Astrocyte of the hippocampus (primary cell): ENCODE measurements at places on chromosomes 5 and 9.

DNA sequence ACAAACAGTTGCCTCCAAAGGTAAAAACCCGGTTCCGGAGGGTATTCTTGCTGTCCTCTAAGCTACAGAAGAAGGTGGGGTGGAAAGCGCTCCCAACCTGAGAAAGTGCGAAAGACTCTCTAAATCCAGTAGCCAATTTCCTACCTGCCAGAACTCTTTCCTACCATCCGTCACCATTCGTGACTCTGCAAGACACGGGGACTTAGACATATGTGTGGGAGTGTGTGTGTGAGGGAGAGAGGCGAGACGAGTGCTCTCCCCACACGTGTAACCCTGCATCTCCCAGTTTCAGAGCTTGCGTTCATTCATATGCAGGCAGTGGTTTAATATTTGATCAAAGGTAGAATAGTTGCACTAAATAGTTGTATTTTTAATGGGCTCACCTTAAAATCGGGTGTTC lies 473 bp upstream of the GABRA1 start:
- DNase-seq: no peak

DNA sequence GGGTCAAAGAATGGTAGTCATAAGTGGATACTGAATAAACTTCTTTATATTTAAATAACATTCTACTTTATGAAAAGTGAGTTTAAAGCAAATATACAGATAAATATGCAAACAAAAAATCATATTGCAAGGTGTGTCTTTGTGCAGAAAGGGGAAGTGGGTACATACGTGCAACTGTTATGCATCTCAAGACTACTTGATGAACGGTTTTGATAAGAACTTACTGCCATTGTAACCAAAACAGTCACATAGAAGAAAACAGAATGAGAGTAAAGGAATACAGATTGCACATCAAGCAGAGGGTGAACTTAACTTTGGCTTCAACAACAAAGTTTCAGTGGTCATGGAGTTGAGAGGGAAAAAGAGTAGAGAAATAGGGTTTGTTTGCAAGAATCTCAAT lies 9.9 kb downstream of the CAMK4 start:
- DNase-seq: no peak

DNA sequence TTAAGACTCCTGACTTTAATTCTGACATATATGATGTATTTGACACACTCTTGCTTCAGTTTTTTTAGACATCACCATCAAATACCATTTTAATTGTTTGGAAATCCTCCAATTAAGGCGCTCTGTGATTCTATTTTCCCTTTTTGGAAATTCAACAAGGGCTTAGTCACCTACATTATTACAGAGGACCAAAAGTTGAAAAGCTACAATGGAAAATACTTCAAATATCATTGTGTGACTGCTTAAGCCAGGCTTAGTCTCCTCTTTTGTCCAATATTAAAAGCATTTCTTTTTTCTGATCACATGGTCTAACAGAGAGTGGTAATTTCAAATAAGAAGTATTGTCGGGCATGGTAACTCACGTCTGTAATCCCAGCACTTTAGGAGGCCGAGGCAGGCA lies 160.3 kb downstream of the CEMIP2 start:
- DNase-seq: no peak

DNA sequence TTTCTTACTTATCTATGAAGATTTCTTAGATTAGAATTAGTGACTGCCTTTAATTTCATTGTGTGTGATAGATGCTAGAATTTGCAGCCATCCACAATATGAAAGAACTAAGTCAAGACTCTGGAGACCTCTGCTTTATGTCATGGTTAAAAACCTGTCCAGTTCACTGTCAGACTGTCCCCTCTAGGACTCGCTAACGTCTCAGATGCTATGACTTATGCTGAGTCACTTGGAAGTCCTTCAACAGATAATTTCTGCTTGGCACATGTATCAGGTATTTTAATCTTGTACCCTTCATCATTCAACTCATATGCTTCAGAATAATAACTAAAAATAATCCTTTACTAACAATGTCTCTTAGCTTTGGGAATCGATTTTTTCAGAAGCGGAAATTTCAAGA lies 230.5 kb upstream of the DMAC1 start:
- no peak for DNase-seq

DNA sequence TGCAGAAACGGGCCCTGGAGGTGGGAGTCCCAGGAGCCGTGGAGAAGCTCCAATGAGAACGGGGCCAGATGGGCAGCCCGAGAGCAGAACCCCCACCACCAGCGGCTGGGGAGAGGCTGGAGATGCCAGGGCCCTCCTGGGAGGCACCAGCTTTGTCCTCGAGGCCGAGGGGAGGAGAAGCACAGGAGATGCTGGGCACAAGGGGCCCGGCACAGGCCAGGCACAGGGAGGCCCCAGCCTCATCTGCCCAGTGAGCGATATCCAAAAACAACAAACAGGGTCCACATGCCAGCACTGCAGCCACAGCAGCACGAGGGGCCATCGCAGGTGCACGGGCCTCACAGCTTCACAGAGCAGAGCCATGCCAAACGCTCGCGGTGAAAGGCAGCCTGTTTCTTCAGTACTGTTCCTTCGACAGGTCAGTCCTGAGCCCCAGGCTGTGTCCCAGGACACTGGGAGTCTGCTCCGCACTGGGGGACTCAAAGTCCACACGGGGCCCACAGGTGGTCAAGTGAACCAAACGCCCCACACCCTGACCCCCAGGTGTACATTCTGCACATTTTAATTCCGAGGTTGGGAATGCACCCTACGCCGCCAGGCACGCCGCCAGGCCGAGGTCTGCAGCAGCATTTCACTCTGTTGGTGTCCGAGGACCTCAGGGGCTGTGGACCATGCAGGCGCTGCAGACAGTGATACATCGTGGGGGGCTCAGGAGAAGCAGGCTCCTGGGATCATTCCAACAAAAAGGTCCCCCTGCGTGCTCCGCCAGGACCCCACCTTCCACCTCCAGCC lies 9.5 kb downstream of the LPCAT1 start:
- DNase-seq: no peak

- no peak for DNase-seq
Observed at GRCh38 chr9:89778100-89779090, 173.6 kb downstream of the GADD45G start.

- DNase-seq: no peak
Observed at GRCh38 chr9:88646539-88647300, 111.7 kb downstream of the NXNL2 start.

DNA sequence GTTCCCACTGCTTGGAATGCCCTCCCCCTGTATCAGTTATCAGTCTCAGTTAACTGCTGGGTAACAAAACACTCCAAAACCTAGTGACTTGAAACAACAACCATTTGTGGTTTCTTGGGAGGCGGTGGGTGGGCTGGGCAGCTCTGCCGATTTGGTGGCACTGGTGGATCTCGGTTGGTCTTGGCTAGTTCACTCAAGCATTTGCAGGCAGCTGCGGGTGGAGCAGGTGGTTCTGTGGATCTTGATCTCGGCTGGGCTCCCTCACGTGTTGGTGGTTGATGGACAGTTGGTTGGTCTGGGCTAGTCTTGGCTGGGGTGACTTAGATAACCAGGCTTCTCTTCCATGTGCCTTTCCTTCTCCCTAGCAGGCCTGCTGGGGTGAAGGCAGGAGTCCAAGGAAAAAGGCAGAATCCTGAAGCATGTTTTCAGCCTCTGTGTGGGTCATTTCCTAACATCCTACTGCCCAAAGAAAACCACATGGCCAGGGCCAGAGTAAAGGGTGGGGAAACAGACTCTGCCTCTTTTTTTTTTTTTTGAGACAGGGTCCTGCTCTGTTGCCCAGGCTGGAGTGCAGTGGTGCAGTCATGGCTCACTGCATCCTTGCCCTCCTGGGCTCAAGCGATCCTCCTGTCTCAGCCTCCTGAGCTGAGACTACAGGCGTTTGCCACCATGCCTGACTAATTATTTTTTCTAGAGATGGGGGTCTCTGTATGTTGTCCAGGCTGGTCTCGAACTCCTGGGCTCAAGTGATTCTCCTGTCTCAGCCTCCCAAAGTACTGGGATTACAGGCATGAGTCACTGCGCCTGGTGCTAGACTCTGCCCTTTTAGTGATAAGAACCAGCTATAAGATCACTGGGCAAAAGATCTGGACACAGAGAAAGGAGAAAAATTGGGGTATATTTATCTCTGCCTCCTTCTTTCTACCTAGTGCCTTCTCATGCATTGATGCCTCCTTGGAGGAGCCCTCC lies 183.7 kb downstream of the RGS3 start:
- no peak for DNase-seq

- DNase-seq: no peak
Observed at GRCh38 chr9:134152488-134152887, 11.9 kb downstream of the RNU6ATAC start.

DNA sequence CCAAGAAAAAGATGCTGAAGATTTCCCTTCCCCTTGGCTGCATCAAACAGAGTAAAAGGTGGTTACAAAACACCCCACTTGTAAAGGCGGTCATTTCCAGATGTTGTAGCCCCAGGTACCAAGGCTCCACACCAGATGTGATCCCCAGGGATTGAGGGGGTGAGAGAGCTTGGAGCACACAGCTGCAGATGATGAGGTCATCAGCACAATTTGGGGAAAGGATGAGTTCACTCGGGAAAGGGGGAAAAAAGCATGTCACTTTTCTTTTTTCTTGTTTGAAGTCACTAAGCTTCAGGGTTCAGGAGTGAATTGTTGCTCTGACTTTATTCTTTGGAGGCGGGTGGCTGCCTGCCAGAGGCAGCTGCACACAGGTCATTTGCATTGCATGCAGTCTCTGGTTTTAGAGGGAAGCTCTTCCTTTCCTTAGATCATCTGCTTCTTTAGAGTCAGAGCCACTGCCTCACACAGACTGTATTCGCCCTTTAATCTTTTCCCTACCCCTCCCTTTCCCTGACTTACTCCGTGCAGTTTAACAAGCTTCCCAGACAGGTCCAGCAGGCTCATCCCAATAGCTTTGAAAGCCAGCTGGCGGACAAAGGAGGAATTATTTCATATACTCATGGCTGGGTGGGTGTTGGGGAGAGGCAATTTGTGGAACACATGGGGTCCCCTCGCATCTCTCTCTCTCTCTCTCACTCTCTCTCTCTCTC lies 409.3 kb upstream of the SLC24A2 start:
- no peak for DNase-seq

GRCh38 chr5:171418316-171418981 lies 998 bp upstream of the FGF18 start:
- peak; percentile 95 for DNase-seq

DNA sequence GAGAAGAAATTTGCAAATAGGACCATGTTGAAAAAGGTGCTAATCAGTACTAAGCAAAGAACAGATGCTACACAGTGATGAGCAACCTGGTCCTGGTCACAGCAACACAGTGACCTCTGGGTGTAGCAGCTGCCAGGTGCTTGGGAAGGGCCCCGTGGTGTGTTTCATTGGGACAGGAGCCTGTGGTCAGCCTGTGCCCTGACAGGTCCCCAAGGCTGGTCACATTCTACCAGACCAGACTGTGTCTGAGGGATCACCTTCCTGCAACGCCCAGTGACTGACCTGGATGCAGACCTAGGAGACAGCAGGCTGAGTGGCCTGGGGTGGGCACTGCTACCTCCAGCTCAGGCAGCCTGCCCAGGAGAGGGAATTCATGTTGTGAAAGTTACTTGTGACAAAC lies 54.8 kb upstream of the FAM120AOS start:
- DNase-seq: no peak

DNA sequence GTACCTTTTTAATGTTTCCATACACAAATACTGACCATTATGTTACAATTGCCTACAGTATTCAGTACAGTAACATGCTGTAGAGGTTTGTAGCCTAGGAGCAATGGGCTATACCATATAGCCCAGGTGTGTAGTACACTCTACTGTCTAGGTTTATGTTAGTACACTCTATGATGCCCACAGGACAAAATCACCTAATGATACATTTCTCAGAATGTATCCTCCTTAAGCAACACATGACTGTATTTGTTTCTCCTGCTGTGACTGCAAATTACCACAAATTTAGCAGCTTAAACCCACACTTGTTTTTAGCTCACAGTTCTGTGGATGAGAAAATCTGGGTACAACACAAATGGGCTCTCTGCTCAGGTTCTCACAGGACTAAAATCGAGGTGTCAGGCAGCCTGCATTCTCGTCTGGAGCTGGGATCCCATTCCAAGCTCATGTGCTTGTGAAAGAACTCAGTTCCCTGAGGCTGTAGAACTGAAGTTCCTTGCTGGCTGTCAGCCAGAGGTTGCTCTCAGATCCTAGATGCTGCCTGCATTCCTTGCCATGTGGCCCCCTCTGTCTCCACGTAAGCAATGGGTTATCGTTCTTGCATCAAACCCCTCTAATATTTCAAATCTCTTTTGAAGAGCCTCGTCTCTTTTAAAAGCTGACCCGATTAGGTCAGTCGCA lies 38.6 kb upstream of the PIK3R1 start:
- no peak for DNase-seq

GRCh38 chr5:15105799-15106393 lies 234.3 kb upstream of the ANKH start:
- peak; percentile 61 for DNase-seq

- no peak for DNase-seq
Observed at GRCh38 chr5:15256485-15256884, 243.5 kb upstream of the FBXL7 start.

- DNase-seq: no peak
Observed at GRCh38 chr9:9951556-9952160, 661.1 kb downstream of the PTPRD start.

GRCh38 chr9:16485160-16485559 lies 385.3 kb downstream of the BNC2 start:
- DNase-seq: peak; percentile 14

DNA sequence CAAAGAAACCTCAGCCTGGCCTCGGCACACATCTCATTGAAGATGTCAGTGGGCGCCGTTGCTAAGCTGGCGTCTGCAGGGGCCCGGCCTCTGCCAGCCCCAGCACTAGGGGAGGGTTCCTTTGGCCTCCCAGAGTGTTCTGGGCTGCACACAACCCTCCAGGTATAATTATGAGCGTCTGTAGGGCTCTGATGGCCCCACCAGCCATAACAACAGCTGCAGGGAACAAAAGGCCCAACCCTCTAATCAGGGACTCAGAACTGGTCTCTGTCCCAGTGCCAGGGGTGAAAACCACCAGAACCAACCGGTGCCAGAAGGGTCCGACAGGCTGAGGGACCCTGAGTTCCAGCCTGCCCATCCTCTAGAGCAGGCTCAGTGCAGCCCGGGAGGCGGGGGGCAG lies 39.5 kb upstream of the SLC12A7 start:
- no peak for DNase-seq

DNA sequence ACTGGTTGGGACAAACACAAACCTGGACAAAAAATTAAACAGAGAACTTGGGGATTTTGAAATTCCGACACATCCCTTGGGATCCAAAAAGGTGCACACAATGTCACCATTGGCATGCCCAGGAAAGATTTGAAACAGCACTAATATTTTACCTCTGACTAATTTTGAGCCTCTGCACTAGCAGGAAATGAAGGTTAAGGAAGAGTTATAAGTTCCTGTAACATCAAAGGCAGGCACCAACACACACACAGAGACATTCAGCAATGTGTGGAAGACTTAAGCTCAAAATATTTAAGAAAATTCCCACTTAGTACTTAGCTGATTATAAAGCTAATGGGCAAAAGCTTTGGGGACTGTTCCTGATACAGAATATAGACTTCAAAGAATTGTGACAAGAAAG lies 247.0 kb downstream of the CDH9 start:
- no peak for DNase-seq

- no peak for DNase-seq
Observed at GRCh38 chr5:7770436-7770835, 80.5 kb downstream of the CFAP90 start.

- no peak for DNase-seq
Observed at GRCh38 chr9:115032296-115032695, 85.7 kb downstream of the TNC start.
